ENCODE measurements at places on chromosomes 6 and 20.

- DNase-seq, result no peak
Observed at GRCh38 chr6:23377830-23378229, 748.2 kb upstream of the NRSN1 start.

GRCh38 chr6:7080311-7080710, 27.4 kb upstream of the RREB1 start:
- no peak for DNase-seq

- no peak for DNase-seq
Observed at GRCh38 chr20:5748246-5748645, 2.0 kb upstream of the SHLD1 start.

DNA sequence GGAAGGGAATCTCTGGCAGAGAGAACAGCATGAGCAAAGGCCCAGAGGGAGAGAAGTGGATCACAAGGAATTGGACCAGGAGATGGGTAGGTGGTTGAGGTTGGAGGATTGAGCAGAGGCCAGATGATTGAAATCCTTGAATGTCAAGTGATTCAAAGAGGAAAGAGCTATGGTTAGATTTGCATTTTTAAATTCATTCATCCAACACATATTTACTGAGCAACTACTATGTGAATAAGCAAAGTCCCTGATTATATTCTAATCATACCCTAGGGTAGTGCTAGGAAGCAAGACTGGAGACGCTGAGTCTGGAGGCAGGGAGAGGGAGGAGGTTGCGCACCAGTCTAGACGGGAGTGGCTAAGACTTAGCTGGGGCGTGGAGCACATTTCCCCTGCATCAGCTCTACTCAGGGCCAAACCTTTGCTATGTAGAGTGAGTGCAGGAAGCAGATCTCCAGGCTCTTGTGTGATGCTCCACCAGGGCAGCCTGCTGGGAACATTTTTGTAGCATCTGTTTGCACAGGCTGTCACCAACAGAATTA, 40.2 kb downstream of the EYA2 start:
- DNase-seq, result no peak

DNA sequence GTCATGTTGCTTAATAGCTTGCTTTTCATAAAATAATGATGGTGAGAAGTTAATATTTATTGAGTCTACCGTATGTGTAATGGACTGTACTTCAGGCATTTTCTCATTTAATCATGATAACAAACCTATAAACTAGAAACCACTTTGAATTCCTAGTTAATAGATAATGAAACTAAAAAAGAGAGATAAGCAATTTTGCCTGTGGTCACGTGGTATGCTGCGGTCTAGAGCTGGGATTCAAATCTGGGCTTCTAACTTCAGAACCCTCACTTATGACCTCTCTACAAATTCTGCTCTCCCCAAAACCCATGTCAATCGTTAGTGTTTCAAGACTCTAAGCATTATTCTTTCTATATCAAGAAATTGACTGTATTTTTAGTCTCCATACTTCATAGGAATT, 700.7 kb downstream of the PRKN start:
- DNase-seq, result no peak

GRCh38 chr6:46926481-46926880, 4.7 kb upstream of the ADGRF5 start:
- no peak for DNase-seq

- DNase-seq, result no peak
Observed at GRCh38 chr6:57435475-57436160, 118.2 kb downstream of the PRIM2 start.

DNA sequence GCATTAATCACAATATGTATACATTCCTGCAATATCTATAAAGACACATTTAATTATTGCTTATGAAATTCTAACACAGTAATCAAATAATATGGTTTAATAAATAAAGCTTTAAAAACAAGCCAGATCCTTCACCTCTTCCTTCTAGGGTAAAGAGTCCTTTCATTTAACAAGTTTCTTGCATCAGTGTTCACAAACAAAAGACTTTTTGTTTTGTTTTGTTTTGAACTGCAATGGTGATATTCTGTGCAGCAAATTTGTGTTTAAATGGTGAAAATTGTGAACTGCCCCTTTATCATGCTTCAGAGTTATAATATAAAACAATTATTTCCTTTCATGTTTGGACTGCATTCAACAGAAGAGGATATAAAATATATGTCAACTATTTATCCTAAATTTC, 177.3 kb downstream of the EPHA7 start:
- DNase-seq, result no peak

DNA sequence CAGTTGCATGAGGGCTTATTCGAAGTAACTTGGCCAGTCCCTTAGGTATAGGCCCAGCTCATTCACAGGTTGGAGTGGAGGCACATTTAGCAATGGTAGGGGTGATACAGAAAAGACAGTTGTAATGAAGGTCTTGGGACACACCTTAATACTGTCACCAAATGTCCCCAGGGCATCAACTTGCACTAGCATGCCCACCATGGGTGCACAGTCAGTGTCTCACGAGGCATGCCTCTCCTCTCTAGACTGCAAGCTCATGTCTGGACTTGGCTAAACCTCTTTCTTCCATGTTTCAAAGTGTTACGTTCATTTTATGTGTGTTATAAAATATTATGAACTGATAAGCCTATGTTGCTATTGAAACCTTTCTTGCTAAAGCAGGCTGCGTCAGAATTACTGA, 124.0 kb upstream of the ECI2 start:
- DNase-seq, result no peak

- DNase-seq, result no peak
Observed at GRCh38 chr6:112296122-112296521, 41.8 kb upstream of the LAMA4 start.

- no peak for DNase-seq
Observed at GRCh38 chr20:45872626-45873025, 8.4 kb upstream of the ZSWIM1 start.

- DNase-seq, result no peak
Observed at GRCh38 chr20:41398408-41398807, 31.8 kb upstream of the EMILIN3 start.

DNA sequence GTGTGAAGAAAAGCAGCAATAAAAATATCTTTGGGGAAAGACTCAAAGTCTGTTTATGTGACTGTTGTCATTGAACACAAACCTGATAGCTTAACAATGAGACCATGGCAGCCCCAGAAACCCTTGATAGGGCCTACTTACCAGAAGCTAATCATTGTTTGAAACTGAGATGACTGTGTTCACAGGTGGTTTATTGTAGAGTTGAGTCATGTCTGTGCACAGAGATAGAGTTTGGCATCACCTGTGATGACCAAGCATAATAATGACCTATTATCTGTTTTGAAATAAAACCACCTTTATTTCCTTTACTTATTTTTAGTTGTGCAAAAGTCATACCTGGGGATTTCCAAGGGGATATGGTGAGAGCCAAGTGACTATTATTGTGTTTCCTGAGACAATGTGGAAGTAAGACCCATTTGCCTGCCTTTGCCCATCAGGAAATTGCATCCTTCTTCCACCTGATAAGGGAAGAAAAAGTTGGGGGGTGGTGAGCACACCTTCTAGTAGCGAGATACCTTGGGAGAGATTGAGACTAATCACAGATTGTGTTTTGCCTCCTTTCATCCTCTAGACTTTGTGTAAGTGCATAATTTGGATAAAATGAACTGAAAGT, 456.9 kb upstream of the JAG1 start:
- DNase-seq, result no peak

DNA sequence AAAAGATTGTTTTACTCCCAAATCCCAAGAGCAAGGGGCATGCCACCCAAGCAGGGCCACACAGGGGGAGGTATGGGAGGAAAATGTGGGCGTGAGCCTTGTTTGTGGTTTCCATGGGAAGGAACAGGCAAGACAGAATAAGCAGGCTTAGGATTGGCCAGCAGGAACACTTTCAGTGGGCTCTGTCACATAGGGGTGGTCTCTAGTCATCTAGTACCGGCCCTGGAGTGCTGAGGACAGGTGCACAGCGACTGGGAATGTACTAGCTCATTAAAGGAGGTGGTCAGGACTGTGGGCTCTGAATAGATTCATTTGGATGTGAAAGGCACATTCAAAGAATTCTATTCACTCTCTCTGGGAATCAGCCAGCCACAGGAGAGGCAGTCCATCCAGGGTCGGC, 175.6 kb downstream of the TBC1D7 start:
- DNase-seq, result no peak

DNA sequence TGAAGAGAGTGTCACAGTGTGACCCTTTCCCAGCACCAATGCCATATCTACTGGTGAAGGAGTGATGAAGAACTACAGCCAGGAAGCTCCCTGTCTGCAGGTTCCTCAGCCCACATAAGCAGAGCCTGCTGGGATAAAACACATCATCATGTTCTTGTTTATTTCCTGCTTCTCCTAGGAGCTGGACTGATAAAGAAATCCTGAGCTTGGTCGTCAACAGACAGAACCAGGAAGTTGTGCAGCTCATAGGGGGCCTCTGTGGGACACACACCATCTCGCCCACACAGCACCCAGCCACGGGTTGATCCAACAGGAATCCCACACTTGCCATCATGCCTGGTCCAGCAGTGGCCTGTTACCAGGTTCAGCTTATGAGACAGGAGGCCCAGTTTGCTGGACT, 2.8 kb upstream of the CSTL1 start:
- no peak for DNase-seq

GRCh38 chr6:5765141-5765760, 241.5 kb downstream of the NRN1 start:
- DNase-seq, result no peak

- DNase-seq, result no peak
Observed at GRCh38 chr6:133591275-133591674, 297.6 kb upstream of the TCF21 start.

- DNase-seq, result no peak
Observed at GRCh38 chr20:24960861-24961260, 11.8 kb downstream of the CST7 start.

DNA sequence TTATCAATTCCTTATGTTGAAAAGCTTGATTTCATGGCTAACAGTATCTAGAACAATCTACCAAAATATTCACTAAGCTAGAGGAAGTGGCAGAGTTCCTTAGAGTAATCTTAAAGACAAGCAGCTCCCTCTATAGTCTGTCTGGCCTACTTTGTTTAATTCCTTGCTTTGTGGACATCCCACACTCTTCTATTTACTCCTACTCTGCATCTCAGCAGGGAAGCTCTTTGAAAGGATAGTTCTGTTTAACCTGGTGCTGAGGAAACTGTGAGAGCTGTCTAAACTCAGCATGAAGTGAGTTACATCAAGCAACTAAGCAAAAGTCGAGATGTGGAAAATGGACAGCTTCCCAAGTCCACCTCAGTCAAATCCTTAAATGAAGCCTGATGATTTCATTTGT, 4.3 kb downstream of the REV3L start:
- peak; percentile 46 for DNase-seq

DNA sequence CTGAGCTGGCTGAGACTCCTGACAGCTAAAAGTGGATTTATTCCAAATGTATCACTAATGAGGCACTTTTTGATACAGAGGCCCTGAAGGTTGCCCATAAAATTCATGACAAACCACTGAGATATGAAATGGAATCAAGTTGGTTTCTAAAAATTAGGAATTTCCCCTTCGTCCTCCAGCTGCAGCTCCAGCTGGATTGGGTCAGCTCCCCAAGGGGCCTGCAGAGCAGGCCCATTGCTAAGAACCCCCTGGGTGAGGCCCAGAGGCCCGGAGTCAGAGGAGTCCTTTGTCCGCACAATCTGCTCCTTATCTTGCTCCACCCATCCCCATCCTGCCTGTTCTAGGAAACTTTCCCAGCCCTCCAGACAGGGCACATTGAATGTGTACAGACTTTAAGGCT, 163.5 kb upstream of the TOP1 start:
- DNase-seq, result no peak

DNA sequence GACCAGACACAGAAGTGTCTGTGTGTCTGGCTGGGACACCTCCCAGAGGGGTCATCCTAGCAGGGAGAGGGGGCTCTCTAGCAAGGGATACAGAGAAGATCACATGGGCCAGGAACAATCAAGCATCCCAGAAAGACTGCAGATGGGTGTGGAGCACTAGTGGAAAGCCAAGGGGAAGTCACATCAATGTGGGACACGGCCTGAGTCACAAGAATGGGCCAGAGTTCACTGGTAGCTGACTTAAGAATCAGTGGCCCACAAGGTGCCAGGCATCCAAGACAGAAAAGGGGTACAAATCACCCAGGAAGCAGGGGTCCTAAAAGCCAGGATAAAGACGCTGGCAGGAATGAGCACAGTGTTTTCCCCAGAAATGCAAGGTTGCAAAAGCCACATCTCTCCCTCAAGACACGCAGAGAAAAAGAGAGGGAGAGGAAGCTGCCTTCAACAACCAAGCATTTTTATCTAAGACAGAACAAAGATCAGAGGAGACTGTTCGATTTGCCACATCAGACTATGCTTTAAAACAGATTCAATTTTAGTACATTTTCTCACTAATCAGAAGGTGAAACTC, 113.6 kb upstream of the DST start:
- DNase-seq, result no peak

DNA sequence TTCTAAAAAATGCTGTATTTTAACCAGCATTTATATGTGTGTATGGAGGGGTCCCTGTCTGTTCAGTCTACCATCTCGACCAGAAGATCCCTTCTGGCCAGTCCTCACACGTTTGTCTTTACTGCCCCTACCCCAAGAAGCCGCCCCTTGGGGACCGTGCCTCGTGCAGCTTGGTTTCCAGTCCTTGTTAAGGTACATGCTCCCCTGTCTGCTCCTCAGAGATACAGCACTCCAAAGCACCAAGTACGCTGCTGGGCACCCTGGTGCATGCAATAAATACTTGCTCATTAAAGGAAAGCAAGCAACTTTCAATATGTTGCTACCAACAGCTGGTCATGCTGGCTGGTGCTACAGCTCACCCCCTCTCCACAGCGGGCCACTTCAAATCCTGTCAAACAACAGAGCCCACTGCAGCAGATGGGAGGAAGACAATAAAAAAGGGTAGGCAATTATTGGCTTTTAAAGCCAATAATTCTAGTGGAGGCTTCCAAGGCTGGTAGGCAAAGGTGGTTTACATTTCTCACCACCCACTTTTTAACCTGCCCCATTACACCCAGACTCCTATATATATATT, 61.6 kb downstream of the PSMG4 start:
- DNase-seq, result no peak

GRCh38 chr20:47136782-47137181, 219.7 kb downstream of the ZMYND8 start:
- DNase-seq, result no peak

GRCh38 chr6:11938285-11938890, 73.7 kb upstream of the HIVEP1 start:
- DNase-seq, result no peak

GRCh38 chr6:42100029-42100901, 42.2 kb downstream of the C6orf132 start:
- DNase-seq, result no peak

DNA sequence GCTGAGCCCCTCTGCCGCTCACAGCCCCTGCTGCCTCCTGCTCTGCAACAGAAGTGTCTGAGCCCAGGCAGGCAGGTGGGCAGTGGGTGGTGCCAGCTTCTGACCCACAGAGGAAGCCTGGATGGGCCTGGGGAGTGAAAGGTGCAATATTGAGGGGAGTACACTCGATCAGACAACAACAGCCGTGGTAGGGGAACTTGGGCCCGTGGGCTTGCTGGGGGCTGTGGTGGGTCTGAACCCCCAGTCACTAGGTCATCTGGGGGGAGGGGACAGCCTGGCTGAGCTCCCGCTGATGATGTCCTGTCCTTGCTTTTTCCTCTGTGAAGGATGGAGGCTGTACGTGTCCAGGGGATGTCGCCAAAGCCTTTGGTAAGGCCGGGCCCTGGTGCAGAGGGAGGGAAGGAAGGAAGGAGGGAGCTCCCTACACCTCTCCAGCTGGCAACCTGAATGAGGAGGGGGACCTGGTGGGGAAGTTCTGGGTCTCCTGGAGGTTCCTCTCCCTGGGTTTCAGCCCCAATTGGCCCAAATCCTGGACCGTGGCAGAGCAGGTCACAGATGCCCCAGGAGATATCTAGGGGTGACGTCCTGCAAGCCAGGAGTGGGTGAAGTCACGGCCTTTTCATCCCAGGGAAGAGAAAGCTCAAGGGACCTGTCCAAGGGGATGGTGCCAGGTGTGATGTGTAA, 47.2 kb downstream of the GMPR start:
- DNase-seq, result no peak

Data from CD4-positive, alpha-beta T cell treated with Interleukin-6 at 100 ng/mL for 8 hours (primary cell).